ENCODE measurements at places on chromosomes 2 and 18. TPM values are rescaled to one million over a fixed set of nuclear protein-coding genes. Genes with fewer than 3 reads are reported as not detected.
A peak's percentile ranks its signal among the peaks of the same experiment; 100 is the strongest.

CACNB4 gene
- 1.8 TPM for polyA plus RNA-seq

RTTN gene
- 8.6 TPM for polyA plus RNA-seq

GRCh38 chr18:3297025-3297984 lies 35.4 kb downstream of the MYL12B start:
- H3K27me3 ChIP-seq: no peaks in the 10 kb centered on the region
- DNase-seq: peak; percentile 93
- H3K27ac ChIP-seq: peak overlapping the region; percentile 56
- no peaks in the 10 kb centered on the region for H3K4me1 ChIP-seq

- peaks cover 7% of the 10 kb centered on the region for H3K36me3 ChIP-seq
- no peak overlapping the region for H3K4me3 ChIP-seq
- DNase-seq: no peak
- no peaks in the 10 kb centered on the region for H3K27me3 ChIP-seq
These were observed 81.5 kb downstream of the DIS3L2 start for GRCh38 chr2:232042911-232043574.

DNA sequence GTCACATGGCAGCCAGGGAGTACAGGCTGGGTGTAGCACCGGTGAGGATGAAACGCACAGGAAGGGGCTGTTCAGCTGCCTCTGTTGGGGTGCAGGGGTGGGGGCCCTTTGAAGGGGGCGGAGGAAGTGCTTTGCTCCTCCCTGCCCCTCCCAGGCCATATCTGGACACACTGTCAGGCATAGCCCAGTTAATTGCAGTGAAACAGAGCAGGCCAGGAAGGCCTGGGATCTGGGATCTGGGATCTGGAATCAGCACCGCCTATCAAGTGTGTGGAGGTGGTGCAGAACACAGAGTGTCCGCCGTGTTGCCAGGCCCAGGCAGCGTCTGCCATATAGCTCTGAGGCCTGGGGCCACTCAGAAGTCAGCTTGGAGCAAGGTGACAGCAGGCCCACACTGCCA lies 119.3 kb upstream of the MSH2 start:
- no peak for DNase-seq
- no peak overlapping the region for H3K27ac ChIP-seq
- H3K4me3 ChIP-seq: no peak overlapping the region
- H3K4me1 ChIP-seq: no peaks in the 10 kb centered on the region
- H3K36me3 ChIP-seq: no peaks in the 10 kb centered on the region
- no peaks in the 10 kb centered on the region for H3K27me3 ChIP-seq

DNA sequence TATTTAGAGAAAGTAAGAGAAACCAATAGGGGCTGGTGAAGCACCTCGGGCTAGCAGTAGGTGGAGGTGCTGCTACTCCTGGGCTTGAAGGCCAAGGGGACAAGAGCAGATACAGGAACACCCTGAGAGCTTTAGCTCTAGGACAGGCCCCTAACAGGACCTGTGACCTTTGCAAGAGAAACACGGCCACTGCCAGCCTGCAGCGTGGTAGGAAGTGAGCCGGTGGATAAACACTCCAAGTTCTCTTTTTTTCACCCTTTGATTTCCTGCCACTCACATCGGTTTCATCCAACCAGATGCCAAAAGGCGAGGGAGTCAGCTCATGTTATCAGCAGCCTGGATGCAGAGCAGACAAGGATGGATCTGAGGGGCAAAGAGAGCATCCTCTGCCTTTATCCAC lies 66.8 kb upstream of the SPRED2 start:
- no peaks in the 10 kb centered on the region for H3K4me1 ChIP-seq
- H3K36me3 ChIP-seq: no peaks in the 10 kb centered on the region
- no peak overlapping the region for H3K27ac ChIP-seq
- DNase-seq: no peak

- H3K27ac ChIP-seq: no peak overlapping the region
- H3K27me3 ChIP-seq: no peaks in the 10 kb centered on the region
- peaks cover 6% of the 10 kb centered on the region for H3K4me1 ChIP-seq
- no peaks in the 10 kb centered on the region for H3K36me3 ChIP-seq
- H3K4me3 ChIP-seq: no peak overlapping the region
These were observed 60.7 kb downstream of the PRELID3A start for GRCh38 chr18:12468445-12468844.

Data from large intestine (tissue), 12 donors.